ENCODE measurements at places on chromosomes 2 and 18.

- DNase-seq: peak; percentile 9
These were observed 47.3 kb upstream of the NDUFV2 start for GRCh38 chr18:9055185-9055584.

GRCh38 chr2:28544922-28545589 is 49.2 kb downstream of the PLB1 start:
- no peak for DNase-seq

GRCh38 chr2:179861416-179862067 is at the start of gene ZNF385B:
TSS of gene ZNF385B (minus strand) at chr2:179861612.
- peak; percentile 46 for DNase-seq

- DNase-seq: no peak
These were observed 40.4 kb downstream of the SYT4 start for GRCh38 chr18:43236921-43237320.

GRCh38 chr2:46776687-46777327 is 138.8 kb downstream of the MCFD2 start:
- peak; percentile 65 for DNase-seq
